ENCODE measurements at places on chromosomes 12 and 14.
A peak's percentile ranks its signal among the peaks of the same experiment; 100 is the strongest.

GRCh38 chr12:91065396-91065795 is 7.6 kb upstream of the KERA start:
- no peak for DNase-seq

DNA sequence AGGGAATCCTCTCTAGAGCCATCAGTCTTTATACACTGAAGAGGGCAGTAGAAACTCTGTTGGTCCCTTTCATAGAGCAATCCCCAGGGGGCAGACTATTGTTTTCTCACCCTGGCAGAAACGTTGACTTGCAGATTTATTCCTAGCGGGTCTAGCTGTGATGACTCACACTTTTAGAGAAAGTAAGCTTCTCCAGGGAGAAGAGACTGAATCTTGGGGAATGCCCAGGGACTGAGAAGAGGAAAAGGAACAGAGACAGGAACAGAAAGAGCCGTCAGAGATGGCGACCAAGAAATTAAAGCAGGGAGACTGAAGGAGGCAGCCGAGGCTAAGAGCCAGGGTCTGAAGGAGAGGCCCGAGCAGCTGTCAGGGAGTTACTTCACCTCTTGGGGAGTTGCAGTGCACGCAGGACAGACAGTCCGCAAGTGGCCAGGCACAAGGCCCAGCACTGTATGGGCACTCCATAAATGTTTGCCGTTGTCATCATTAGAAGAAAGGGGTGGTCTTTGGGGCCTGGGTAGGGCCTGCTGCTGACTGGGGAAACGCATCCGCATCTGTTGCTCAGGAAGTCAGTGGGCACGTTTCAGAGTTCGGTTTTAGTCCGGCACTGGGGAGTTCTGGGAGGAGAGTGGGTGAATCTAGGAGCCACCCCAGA is 13.0 kb downstream of the PLEKHG6 start:
- peak; percentile 61 for DNase-seq

DNA sequence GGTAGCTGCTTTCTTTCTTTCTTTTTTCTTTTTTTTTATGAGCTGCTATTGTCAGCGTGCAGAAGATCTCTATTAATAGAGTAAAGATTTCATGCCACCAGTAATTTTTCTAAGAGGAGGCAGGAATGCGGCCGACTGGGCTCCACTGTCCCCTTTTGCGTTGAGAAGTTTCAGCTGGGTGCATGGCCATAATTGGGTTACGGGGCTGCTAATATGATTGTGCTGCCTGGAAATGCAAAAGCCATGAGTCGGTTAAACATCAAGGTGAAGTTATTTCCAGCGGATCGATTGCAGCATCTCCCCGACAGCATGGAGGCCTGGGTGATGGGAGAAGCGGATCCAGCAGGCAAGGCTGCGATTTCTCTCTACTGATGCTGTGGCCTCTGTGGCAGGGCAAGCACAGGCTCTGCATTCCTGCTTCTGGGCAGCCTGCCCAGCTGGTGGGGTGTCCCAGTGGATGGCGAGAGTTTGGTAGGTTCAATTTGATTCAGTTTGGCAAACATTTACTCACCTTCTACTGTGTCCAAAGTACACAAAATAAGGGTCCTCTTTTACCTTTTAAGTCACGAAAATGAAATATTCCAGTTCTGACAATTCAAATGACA is 54.4 kb upstream of the PRMT8 start:
- no peak for DNase-seq

DNA sequence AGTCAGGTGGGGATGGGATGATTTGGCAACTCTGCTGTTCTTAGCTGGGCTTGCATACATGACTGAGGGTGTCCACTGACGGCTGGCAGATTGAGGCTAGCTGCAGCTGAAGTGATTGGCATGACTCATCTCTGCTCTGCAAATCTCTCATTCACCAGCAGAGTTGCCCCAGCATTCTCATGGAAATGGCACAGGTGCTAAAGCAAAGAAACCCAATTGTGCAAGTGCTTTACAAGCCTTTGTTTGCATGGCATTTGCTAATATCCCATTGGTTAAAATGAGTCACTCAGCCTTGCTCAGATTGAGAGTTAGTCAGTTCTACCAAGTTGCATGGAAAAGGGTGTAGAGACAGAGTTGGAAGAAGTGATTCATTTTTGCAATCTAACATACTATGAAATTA is 389.7 kb upstream of the FAR2 start:
- no peak for DNase-seq

- DNase-seq = no peak
Observed at GRCh38 chr14:91869556-91869955, 2.2 kb upstream of the TC2N start.
